Body of pancreas (tissue), 4 donors: ENCODE measurements at places on chromosomes 16 and 17. TPM values are rescaled to one million over a fixed set of nuclear protein-coding genes. Genes with fewer than 3 reads are reported as not detected.

Gene NDUFB10
- total RNA-seq, result 39.2 TPM

Gene KRTAP4-4
- total RNA-seq, result not detected

Gene ABCC3
- total RNA-seq, result 130 TPM

Gene XYLT1
- 6.0 TPM for total RNA-seq

DNA sequence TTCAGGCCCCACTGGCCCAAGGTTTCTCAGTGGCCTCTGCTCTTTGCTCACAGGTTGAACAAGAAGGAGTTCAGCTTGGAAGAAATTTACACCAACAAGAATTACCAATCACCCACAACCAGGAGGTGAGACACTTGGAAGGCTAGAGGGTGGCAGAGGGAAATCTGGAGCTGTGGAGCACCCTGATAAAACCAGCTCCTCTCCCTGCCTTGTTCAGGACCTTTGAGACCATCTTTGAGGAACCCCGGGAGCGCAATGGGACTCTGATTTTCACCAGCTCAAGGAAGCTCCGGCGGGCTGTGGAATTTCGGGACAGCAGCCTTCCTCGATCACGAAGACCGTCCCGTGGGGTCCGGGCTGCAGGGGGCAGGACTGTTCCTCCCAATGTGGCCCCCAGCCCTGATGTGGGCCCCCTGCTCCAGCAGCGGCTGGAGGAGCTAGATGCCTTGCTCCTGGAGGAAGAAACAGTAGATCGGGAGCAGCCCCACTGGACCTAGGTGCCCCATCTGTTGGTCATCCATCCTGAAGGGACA is 2.4 kb upstream of the FBRS start:
- H3K4me3 ChIP-seq, result no peak overlapping the region
- H3K27ac ChIP-seq, result no peak overlapping the region

DNA sequence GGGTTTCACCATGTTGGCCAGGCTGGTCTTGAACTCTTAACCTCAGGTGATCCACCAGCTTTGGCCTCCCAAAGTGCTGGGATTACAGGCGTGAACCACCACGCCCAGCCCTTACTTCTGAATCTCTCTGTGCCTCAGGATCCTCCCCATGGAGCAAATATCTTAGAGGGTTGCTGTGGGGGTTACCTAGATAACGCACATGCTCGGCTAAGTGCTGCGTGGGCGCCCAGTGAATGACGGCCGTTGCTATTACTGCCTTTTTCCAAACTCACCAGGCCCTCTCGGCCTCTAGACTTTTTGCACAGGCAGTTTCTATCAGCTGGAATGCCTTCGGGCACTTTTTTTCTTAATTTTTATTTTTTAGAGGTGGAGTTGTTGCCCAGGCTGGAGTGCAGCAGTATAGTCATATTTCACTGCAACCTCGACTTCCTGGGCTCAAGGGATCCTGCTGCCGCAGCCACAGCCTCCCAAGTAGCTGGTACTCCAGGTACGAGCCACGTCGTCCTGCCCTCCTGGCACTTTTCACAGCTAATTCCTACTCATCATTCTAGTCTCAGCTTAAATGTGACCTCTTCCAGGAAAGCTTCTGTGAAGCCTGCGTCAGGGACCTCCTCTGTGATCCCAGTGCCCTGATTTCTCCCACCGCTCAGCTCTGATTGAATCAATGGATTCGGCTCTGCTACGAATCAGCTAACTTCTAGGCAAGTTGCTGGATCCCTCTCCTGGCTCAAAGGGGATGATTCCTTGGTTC is 8.6 kb downstream of the CCDC102A start:
- H3K4me1 ChIP-seq, result no peaks in the 10 kb centered on the region
- no peaks in the 10 kb centered on the region for H3K27me3 ChIP-seq
- no peaks in the 10 kb centered on the region for H3K36me3 ChIP-seq
- H3K27ac ChIP-seq, result no peak overlapping the region

- peak overlapping the region; percentile 81 for H3K27ac ChIP-seq
- peaks cover 4% of the 10 kb centered on the region for H3K36me3 ChIP-seq
- peaks cover 16% of the 10 kb centered on the region for H3K4me1 ChIP-seq
- DNase-seq, result no peak
- peak overlapping the region; percentile 87 for H3K4me3 ChIP-seq
- H3K27me3 ChIP-seq, result no peaks in the 10 kb centered on the region
Measured at GRCh38 chr17:32445074-32445415, 735 bp downstream of the PSMD11 start.

DNA sequence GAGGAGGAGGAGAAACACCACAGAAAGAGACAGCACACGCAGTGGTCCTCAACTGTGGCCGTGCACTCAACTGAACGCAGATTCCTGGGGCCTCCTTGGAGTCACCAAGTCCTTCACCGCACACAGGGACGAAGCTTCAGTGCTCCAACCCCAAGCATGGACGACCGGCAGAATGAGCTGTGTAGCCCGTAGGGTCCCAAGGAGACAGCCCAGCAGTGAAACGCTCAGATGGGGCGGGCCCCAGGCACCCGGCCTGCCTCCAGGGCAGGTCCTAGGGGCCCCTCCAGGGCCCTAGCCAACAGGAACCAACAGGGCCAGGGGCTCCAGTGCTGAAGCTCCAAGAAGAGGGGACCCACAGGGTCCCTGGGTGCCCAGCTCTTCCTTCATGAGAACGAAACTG is 13.2 kb downstream of the RAB40B start:
- no peaks in the 10 kb centered on the region for H3K27me3 ChIP-seq
- DNase-seq, result no peak
- H3K4me3 ChIP-seq, result no peak overlapping the region

GRCh38 chr17:39036009-39036408 is 68.8 kb upstream of the FBXO47 start:
- H3K36me3 ChIP-seq, result no peaks in the 10 kb centered on the region
- no peaks in the 10 kb centered on the region for H3K4me1 ChIP-seq
- H3K27ac ChIP-seq, result no peak overlapping the region
- no peak overlapping the region for H3K4me3 ChIP-seq

- H3K27me3 ChIP-seq, result no peaks in the 10 kb centered on the region
- no peak for DNase-seq
- H3K4me1 ChIP-seq, result peaks cover 38% of the 10 kb centered on the region
- no peak overlapping the region for H3K27ac ChIP-seq
- H3K36me3 ChIP-seq, result no peaks in the 10 kb centered on the region
Measured at GRCh38 chr17:45013021-45013997, 38.1 kb downstream of the DCAKD start.

GRCh38 chr17:64028874-64029464 is 8.5 kb upstream of the ICAM2 start:
- no peaks in the 10 kb centered on the region for H3K27me3 ChIP-seq
- DNase-seq, result peak; percentile 75
- peaks cover 22% of the 10 kb centered on the region for H3K4me1 ChIP-seq
- no peaks in the 10 kb centered on the region for H3K36me3 ChIP-seq
- H3K27ac ChIP-seq, result no peak overlapping the region
